ENCODE measurements at places on chromosomes 3 and 15.

DNA sequence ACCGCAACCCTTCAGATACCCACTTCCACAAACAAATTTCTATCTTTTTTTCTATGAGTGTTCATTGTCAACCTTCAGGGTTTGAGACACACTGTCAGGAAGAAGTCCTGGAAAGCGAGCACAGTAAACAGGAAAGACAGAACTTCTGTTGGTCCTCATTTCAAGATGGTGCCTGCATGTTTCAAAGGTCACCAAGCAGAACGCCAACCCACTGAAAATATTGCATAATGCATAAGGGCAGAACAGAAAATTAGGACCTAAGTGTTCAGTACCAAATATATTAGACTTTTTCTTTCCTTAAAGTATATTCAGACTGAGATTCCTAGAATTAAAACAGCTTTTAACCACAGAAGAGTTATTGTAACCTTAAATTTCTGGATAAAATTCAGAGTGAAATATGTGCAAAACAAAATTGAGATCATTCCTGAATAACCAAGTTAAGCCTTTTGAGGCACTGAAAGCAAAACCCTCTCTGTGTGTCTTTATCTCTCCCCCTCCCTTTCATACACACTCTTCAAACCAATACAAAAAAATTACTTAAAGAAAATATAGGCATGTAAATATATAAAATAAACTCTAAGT is 387.8 kb upstream of the THBS1 start:
- DNase-seq, result no peak

- no peak for DNase-seq
These were observed 121.6 kb downstream of the TFDP2 start for GRCh38 chr3:142027735-142028134.

DNA sequence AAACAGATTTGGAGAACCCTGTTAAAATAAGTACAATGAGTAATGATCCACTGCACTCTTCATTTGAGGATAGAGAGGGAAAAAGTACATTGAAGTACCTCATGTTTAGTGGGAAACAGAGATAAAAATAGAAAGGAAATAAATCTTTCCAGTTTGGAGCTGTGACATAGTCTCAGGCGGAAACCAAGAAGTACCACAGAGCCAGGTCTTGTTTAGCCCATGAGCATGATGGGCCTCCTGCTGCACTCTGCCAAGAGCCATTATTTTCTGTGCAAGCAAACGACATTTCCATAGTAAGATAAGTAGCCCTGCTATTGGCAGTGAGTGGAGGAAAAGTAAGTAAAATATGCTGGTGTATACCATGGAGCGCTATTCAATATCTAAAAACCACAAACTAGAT is 796.1 kb downstream of the TBL1XR1 start:
- no peak for DNase-seq

GRCh38 chr15:41918506-41919126 is 24.8 kb upstream of the SPTBN5 start:
- no peak for DNase-seq

GRCh38 chr3:186815435-186815834 is 9.2 kb upstream of the RFC4 start:
- no peak for DNase-seq

GRCh38 chr3:11548721-11549131 is 95.0 kb downstream of the VGLL4 start:
- no peak for DNase-seq

- DNase-seq, result no peak
These were observed 19.0 kb downstream of the FAN1 start for GRCh38 chr15:30922480-30923311.

GRCh38 chr3:25420885-25421284 is 7.2 kb upstream of the RARB start:
- DNase-seq, result no peak

Data from GM06990 (cell line).